ENCODE measurements at places on chromosomes 11 and 22.

GRCh38 chr11:28241760-28242159 is 133.6 kb downstream of the METTL15 start:
- no peak for DNase-seq

GRCh38 chr11:34809191-34810106 is 106.7 kb downstream of the APIP start:
- peak; percentile 42 for DNase-seq

GRCh38 chr22:45948081-45948648 is 28.8 kb downstream of the WNT7B start:
- DNase-seq = no peak

GRCh38 chr11:516400-516799 is 9.4 kb upstream of the RNH1 start:
- no peak for DNase-seq

DNA sequence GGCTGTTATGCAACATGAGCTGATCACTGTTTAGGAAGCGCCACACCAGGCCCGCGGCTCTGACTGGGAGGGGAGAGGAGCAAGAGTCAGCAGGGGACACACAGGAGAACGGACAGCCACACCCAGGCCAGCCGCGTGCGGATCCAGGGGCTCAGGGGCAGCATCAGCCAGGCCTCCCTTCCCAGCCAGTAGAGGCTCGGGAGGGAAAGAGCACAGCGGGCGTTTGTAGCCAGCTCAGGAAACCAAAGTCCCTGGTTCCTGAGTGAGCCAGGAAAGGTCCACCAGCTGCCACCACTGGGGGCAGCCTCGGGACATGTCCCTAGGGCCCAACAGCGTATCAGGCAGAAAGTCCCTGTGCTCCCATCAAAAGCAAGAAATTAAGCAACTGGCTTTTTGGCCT is 71.8 kb upstream of the PITPNB start:
- peak; percentile 1 for DNase-seq

DNA sequence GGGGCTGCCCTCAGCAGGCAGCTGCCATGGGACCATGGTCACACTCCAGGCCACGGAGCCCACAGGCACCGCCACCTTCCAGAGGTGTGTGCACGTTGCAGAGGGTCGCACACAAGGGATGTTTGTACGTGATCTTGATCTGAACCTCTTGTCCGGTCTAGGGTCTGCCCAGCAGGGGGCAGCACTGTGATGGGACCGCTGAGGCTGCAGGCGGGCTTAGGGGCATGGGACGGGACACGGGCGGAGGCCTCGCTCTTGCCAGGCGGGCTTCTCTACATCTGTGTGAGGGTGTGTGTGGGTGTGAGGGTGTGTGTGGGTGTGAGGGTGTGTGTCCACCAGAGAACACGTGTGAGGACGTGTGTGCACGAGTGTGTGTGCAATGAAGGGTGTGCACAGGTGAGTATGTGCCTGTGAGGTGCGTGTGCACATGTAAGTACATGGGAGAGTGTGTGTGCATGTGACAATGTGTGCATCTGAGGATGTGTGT is 52.4 kb downstream of the CACNA1I start:
- DNase-seq = peak; percentile 20

DNA sequence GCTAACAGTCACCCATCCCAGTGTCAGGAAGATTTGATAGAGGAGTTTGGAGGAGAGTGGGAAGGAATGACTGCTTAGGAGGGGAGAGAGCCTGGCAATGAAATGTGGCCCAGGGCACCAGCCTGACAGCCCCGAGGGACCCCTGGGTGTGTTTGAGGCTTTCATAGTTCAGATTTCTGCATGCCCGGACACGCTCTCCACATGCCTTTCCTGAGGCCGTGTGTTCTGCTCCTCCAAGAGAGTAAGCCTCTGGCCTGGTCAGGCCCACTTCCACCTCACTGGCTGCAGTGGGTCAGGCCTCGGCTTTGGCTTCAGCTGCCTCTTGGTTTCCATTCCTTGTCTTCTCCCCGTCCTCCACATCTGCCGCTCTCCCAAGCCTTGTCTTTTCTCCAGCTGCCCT is 78.4 kb downstream of the C22orf31 start:
- no peak for DNase-seq

- no peak for DNase-seq
These were observed 6.6 kb downstream of the NEAT1 start for GRCh38 chr11:65429068-65429681.

DNA sequence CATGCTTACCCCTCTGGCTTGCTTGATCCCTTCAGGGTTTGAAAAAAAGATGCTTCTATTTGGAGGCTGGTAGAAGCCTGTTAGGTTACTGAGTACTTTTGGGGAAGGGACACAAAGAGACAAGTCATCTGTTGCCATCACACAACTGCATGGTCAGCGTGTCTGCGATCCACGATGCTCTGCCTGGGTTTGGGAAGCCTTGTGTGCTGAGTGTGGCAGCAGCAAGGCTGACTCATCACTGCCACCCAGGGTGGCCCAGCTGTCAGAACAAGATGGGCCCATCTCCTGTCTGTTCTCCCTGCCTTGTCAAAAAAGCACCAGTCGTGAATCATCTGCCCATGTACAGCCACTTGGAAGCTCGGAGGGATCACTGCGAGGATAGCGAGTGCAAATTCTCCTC is 26.2 kb downstream of the UBASH3B start:
- no peak for DNase-seq

DNA sequence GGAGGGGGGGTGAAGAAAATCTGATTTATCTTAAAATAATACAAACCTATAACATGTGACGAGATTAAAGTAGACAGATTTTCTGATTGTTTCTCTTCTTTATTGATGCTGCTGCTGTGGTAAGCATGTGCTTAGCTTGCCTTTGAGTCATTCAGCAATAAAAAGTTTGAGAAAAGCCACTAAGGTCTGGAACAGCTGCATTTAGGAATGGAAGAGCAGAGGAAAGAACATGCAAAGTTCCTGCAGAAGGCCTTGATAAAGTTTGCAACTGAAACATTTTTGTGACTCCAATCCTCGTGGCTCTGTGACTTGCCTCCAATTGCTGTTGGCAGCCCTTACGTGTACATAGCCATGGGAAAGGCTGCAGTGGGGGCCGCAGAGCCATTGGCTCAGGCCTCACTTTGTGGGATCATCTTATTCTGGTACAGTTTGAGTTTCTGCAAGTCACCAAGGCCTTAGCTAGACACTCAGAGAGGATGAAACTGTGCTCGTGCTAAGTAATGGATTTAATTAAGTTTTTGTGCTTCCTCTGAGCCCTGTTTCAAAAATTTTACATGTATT is 370.2 kb downstream of the AASDHPPT start:
- DNase-seq = no peak

- DNase-seq = no peak
These were observed 1.4 kb upstream of the FTH1 start for GRCh38 chr11:61968758-61969390.

- DNase-seq = no peak
These were observed 6.5 kb downstream of the OR10A6 start for GRCh38 chr11:7924536-7924935.

- no peak for DNase-seq
These were observed 6.6 kb upstream of the APOL6 start for GRCh38 chr22:35641494-35642120.

DNA sequence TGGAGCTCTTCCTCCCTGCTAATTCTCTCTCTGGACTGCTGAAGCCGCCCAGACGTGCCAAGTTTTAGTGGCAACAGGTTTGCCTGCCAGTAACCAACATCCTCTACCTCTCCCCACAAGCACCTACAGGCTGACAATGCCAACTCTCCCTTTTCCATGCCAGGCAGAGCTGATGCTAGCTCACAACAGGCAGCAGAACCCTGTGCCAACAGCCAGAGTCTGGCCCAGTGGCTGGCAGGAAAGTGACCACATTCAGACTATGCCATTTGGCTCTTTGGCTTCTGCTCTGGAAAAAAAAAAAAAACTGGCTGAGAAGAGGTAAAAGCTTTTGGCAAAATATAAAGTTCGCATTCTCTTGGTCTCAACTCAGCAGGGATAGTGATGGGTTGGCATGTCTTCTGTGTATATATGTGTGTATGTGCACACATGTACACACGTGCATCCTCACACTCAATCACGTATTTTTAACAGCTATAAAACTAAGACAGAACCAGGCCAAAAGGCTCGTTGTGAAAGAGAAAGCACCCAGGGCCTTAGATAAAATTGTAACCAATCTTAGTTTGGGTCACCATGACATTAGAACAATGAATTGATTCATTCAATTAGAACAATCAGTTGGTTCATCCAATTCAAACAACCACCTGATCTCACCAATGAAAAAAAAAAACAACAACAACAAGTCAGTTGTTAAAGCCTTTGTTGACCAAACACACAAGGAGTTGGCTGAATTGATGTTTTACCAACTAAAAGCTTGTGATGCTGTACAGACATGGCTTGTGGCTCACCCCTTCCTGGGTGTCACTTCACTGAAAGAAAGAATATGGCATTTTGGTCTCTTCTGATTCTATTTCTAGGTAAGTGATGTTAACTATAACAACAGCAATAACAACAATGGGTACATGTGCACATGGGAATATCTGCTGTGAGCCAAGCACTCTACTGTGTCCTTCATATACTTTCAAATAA is 48.6 kb downstream of the TRIM29 start:
- no peak for DNase-seq

GRCh38 chr11:2797121-2797711 is 88.4 kb downstream of the CDKN1C start:
- no peak for DNase-seq

DNA sequence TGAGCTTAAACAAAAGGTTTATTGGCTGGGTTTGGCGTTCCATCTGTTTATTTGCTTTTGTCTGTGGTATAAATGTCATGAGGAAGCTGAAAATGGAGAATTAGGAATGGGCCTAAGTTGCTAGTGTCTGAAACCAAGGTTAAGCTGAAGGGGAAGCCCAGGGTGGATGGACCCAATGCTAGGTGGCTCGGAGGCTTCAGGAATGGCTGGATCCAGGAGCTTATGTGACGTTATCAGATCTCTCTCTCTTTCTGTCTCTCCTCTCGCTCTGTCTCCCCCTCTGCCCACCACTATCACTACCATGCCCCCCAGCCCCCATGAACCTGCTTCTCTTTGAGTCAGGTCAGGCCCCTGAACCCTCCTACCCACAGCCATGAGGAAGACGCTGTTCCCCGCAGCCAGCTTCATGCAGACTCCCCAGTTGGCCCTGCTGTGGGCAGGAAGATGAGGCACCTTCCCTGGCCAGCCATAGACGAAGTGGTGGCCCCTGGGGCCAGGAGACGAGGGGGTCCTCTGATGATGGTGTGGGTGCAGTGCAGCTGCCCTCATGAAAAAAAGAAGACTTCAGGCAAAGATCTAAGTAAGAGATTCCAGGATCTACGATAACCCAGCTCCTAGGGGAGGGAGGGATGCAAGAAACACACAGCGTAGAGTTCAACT is 101.5 kb downstream of the BRD1 start:
- no peak for DNase-seq

DNA sequence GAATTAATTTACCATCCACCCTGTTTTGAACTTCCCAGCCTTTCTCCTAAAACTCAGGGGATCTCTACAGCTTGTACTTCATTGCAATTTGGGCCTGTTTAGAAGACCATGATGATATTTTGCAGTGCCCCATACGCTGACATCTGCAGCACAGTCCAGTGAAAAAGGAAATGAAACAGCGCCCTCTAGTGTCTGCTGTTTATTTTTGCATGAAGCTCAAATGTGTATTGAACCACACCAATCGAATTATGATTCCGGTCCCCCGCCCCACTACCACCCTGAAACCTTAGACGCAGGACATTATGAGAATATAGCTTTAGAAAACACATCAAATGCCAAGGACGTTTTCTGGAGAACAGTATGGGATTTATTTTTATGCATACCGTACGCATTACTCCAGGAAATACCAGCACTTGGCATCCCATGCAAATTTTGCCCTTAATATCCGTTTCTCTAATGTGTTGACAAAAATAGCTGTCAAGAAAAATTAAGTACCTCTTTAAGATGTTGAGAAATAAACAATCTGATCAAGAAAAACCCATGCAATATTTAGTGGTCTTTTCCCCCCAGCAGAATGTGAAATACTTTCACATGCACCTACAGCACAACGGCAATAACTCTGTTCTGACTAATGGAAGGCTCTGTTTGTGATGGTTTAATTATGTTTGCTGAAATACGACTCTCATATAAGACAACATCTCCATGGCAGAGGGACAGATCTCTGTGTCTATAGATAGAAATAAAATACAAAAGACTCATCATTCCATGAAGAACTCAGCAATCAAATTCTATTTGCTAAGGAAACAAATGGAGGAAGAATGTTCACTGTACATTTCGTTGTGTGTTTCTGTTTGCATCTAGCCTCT is 93.9 kb downstream of the TECTA start:
- peak; percentile 50 for DNase-seq

DNA sequence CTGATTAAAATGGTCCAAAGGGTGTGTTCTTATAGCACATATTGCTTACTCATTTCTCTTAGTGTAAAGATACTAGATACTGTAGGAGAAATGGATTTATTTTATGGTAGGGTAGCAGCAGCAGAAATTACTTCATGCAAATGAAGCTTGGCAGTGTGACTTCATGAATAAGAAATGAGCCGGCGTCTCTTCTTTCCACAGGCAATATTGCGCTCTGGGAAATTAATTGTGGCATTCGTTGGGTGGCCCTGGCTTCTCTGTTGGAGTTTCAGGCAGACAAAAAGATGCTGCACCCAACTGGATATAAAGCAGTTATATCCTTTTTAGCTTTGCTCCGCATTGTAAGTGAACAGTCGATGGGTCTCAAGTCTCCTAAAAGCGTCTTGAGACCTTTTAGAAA is 211.0 kb upstream of the NAV2 start:
- DNase-seq = no peak

DNA sequence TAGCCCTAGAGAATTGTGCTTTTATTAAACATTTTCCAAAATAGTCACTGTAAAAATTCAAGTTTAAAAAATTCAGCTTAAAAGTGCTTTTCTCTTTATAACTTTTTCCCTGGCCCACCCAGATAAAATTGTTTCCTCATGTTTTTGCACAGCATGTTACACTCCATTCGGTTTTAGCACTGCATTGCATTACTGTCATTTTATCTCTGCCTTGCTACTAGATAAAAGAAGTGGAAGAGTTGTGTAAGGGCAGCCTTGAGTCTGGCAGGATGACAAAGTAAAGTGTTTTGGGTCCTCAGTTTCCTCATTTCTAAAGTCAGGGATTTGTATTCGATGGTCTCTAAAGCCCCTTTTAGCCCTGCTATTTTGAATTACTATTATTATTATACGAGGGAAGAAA is 99.8 kb downstream of the ATM start:
- DNase-seq = no peak

GRCh38 chr11:105052487-105052886 is 7.4 kb upstream of the CARD16 start:
- no peak for DNase-seq

DNA sequence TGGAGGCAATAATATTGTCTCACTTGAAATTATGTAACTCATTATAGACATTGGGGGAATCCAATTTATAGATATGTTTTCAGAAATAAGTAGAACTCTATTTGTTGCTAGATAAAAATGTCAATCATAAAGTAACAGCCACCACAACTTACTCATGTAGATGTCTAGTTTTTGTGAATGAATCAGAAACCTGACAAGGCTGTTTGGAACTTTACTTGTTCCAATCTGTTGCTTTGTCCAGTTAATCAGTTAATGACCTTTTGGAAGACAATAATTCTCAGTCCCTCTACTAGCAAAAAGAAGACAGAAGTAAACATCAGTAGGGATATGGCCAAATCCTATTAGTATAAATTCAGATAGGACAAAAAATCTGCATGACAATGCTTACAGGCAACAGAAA is 1143.3 kb downstream of the LRRC4C start:
- DNase-seq = no peak

- no peak for DNase-seq
These were observed 845.4 kb downstream of the OPCML start for GRCh38 chr11:132686886-132687285.
